IPS-NIHi11 (cell line): ENCODE measurements at places on chromosomes 4 and X.

DNA sequence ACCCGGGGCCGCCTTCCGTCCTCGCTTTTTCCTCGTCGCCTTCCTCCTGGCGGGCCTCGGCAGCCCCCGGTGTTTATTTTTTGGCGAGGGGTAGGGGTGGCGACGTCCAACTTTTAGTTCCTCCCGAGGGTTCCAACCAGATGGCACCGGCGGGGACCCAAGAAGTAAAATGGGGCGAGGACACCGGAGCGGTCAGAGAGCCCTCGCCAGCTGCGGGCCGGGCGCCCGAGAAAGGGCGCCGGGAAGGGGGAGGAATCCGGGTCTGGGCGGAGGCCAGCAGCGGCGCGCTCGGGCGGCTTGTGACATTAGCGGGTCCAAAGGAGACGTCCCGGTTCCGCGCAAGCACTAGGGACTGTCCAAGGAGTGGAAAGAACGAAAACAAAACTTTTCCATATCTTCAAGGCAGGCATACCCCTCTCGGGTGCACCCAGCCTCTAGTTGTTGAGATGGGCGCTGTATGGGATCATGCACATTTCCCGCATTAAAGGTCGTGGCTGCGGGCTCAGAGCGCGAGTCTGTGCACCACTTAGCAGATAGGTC lies 691 bp upstream of the USP46 start:
- DNase-seq = peak; percentile 49

DNA sequence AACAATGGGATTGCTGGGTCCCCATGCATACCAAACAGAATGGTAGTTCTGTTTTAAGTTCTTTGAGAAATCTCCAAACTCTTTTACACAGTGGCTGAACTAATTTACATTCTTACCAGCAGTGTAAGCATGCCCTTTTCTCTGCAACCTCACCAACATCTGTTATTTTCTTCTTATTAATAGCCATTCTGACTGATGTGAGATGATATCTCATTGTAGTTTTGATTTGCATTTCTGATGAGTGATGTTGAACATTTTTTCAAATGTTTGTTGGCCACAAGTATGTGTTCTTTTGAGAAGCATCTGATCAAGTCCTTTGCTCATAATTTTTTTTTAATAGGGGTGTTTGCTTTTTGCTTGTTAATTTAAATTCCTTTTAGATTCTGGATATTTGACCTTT lies 41.2 kb upstream of the ZMAT1 start:
- DNase-seq = no peak

DNA sequence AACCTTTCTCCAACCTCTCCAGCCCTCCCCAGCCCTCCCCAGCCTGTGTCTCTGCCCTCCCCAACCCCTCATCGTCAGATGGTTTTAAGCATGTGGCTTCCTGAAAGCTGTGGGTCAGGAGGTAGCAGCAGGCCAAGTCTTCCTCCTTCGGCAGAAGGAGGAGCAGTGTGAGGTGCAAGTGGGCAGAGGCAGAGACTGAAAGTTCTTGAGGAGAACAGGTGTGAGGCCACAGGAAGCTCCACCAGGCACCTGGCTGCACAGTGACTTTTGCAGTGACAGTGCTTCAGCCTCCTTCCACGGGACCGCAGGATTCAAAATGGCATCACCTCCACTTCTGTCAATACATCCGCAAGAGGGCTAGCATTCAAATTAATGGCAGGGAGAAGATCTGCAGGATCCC lies 203.9 kb upstream of the LEF1 start:
- no peak for DNase-seq

DNA sequence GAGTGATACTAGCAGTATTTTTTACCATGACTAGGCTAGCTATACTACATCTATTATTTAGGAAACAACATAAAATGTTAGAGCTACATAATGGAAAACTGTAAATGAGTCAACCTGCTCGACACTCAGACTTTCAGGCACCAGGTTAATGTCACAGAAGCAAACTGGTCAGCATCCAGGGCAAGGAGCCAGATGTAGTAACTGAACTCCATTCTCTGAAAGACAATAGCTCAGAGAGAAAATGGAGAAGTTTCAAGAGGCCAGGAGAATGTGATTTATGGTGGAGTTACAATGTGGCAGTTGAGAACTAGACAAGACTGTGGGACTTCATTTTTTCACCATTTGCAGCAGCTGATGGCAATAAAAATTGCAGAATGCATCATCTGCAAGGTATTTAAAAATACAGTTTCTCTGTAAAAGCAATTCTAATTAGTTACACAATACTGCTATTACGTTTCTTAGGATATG lies 342.7 kb upstream of the PABPC4L start:
- peak; percentile 19 for DNase-seq

- no peak for DNase-seq
Observed at GRCh38 chr4:186957952-186958555, 234.4 kb upstream of the FAT1 start.

DNA sequence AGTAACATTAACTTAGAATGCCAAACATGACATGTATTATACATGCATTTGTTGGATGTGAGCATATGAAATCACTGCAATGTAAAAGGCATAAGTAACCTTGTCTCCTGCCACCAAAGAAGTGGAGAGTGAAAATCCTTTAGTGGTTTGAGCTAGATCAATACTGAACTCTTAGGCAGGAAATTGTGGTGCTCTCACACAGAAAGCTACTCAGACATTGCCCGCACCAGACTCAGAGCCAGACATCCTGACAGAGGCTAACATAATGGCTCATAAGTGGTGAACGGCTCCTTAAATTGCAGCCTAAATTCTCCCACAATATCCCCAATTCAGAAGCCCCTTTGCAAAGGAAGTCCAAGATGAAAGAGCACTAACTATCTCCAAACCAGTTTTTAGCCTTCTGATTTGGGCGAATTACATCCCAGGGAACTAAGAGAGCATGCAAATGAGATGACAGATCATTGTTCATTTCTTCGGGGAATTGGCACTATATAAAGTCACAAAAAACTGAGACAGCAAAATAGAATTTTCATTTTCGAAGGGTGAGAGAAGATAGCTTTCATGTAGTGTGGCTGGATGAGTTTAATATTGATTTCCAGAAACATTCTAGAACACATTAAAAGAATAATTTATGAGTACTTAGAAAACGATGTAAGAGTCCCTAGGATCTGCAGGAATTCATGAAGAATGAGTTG lies 233.6 kb upstream of the RPS6KA3 start:
- no peak for DNase-seq

DNA sequence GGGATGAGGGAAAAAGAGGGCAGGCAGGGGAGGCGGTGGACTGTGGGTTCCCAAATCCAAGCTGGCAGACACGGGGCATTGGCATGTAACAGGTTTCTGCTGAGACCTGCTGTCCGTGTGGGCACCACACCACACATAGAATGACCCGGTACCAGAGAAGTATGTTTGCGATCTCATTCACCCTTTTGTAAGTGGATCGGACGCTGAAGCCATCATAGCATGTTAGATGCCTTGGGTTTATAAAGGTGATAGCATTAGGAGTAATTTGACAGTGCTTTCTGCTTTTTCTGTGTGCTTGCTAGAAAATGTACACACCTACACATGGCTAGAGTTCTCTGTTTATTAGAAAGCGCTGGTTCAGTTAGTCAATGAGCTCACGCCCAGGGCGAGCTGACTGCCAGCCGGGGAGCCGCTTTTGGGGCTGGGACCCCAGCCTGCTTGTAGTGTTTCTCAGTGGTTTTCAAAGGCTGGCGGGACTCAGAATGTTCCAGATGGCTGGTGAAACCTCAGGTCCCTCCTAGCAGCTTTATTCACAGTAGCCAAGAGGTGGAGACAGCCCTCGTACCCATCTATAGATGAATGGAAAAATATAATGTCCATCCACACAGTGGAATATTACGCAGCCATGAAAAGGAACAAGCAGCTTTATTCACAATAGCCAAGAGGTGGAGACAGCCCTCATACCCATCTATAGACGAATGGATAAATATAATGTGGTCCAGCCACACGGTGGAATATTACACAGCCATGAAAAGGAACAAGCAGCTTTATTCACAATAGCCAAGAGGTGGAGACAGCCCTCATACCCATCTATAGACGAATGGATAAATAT lies 579 bp downstream of the IL3RA start:
- DNase-seq = no peak

DNA sequence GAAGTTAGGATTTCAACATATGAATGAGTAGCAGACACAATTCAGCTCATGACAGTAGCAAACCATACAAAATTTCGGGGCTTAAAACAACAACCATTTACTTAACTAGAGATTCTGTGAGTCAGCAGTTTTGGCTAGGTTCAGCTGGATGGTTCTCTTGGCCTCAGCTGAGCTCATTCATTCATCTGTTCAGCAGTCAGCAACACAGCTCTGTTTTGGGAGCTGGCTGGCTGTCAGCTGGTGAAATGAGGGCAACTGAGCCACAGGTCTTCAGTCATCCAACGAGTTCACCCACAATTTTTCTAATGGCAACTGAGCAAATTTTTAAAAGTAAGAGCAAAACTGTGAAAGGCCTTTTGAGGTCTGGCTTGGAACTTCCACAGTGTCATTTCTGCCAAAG lies 2005.1 kb upstream of the AGA start:
- DNase-seq = no peak

- no peak for DNase-seq
Observed at GRCh38 chrX:1486749-1487361, 34.1 kb upstream of the ASMTL start.

DNA sequence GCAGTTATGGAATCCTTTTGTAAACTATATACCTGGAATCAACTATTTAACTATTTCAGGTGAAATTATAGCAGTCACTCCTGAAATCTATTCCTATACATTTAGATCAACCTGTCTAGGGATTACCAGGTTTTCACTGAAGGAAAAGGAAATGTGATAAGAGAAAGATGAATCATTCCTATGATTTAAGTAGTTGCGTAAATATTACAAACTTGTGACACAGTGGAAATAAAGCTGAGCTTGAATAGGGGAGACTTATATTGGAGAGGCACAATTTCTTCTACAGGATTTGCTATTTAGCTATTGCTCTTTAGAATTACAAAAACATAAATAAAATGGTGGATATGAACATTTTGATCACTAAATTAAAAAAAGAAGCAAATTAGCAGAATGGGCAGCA lies 284.1 kb upstream of the EPHA5 start:
- no peak for DNase-seq
